ENCODE measurements at places on chromosomes 5 and 9. TPM values are rescaled to one million over a fixed set of nuclear protein-coding genes. Genes with fewer than 3 reads are reported as not detected.
A peak's percentile ranks its signal among the peaks of the same experiment; 100 is the strongest.

- DNase-seq: peak; percentile 83
These were observed 572 bp downstream of the NR4A3 start for GRCh38 chr9:99822109-99822805.

DNA sequence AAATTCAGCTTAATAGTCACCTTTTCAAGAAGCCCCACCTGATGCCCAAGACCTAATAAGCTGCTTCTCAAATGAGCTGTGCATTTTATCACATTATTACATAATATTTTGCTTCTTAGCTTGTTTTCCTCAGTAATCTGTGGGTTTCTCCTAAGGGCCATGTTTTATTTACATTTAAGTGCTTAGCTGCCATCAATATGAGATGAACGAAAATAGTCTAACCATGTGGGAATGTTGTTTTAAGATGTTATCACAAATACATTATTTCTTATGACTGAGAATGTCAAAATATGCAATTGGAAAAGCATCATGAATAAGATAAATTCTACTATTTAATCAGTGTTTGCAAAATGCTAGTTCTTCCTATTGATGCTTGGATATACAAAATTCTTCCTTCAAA is 10.1 kb downstream of the ARRDC3 start:
- no peak for DNase-seq

DNA sequence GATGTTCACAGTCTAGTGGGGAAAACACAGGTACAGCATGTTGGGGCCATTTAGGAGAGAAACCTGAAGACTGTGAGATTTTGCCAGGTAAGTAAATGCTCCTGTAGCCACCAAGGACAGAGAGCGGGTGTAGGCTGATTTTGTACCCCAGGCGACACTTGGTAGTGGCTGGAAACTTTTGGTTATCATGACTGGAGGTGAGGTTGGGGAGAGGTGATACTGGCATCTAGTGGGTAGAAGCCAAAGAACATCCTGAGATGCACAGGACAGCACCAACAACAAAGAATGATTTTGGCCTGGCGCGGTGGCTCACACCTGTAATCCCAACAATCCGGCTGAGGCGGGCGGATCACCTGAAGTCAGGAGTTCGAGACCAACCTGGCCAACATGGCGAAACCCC is 38.8 kb upstream of the PWWP2A start:
- DNase-seq: no peak

DNA sequence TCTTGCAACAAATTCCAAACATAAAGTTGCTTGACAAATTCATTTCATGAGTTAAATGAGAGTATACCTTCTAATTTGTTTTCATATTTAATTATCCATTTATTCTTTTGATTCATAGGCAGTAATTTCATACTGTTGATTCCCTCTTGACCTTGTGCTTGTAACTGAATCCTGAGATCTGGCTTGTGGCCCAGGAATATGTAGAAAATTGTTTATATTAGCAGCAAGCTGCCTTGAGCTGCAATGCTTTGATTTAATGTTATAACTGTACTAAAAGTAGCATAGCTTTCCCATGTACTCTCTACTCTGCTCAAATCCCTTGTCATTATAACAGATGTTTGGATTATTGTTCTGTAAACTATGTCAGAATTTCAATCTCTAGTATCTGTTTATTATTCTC is 780.7 kb downstream of the NR2F1-AS1 start:
- no peak for DNase-seq

GRCh38 chr5:160119905-160120266 is 636 bp upstream of the PWWP2A start:
- no peak for DNase-seq

DNA sequence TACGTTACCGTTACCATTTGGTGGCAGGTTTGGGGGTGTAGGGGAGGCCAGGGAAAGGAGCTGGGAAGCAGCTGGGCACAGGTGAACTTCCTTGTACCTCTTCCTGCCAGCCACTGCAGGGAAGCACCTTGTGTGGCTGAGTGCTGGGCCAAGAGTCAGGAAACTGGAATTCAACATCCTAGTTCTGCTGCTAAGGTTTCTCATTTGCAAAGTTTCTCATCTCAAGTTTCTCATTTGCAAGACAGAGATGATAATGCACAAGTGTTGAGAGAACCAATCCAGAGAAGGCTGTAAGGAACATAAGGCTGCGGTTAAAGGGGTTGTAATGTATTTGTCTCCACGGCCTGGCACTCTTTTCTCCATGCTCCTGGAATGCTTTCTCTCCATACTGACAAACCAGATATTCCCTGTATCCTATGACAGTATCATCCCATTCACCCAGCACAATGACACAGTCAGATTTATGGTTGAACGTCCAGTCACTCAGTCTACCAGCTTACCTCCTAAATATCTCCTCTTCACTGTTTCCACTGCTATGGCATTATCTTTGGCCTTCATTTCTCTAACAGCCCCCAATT is 33.6 kb upstream of the LARP1 start:
- DNase-seq: no peak

- no peak for DNase-seq
These were observed 14.3 kb downstream of the GRIA1 start for GRCh38 chr5:153504726-153505125.

DNA sequence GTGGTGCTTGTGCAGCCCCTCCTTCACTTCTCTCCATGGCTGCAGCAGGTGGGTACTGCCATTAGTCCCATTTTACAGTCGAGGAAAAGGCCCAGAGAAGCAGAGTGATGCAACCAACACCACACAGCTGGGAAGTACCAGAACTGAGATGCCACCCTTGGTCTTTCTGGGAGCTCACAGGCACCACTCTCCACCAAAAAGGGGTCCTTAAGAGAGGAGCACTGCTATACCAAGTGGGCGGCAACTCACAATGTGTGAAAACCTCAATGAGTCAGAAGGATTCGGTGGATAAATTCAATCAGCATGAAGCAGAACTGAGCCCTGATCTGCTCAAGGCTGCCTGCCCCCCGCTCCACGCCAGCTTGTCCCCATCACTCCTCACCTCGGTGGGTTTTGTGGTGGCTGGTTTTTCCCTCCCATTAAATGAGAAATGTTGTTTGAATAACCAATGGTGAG is 213.7 kb downstream of the FSTL4 start:
- no peak for DNase-seq

Gene ADAMTS6
- total RNA-seq: 0.32 TPM

Gene GABRA1
- not detected for total RNA-seq

Gene BTNL8
- total RNA-seq: 0.40 TPM

Gene CDC20B
- not detected for total RNA-seq

Gene FBP2
- 0.60 TPM for total RNA-seq

Gene DOCK8
- total RNA-seq: 6.5 TPM

Gene PRDM9
- total RNA-seq: not detected
